ENCODE measurements at places on chromosomes 11 and 22.

DNA sequence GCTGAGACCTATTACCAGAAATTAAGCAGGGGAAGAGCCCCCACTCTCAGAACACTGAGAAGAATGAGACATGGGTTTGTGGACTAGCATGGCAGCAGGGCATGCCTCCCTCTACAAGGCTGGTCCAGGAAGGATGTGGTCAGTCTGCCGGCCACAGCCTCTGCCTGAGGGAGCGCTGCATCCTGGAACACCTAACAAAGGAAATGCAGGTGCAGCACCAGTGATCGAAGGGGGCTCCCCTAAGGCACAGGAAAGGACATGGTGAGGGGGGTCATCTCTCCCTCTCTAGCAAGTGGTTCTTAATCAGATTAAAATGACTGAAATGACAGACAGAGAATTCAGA is 40.6 kb upstream of the ARL14EP start:
- DNase-seq = no peak

DNA sequence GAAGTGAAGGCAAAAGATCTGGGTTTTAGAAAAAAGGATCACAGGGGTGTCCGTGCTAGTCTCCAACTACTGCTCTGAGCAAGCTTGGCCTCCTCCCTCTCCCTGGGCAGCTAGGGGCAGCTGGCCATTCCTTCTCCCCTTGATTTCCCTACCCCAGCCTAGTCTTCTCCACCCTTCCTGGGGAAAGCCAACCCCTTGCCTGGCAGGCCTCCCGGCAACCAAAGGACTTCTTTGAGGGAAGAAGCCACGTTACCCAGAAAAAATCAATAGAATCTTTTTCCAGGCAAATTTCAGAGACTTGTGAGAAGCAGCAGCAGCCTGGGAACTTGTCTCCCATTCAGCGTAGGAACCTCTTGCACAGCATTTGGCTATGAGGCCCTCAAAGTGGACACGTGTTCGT is 91.5 kb downstream of the MIAT start:
- no peak for DNase-seq

DNA sequence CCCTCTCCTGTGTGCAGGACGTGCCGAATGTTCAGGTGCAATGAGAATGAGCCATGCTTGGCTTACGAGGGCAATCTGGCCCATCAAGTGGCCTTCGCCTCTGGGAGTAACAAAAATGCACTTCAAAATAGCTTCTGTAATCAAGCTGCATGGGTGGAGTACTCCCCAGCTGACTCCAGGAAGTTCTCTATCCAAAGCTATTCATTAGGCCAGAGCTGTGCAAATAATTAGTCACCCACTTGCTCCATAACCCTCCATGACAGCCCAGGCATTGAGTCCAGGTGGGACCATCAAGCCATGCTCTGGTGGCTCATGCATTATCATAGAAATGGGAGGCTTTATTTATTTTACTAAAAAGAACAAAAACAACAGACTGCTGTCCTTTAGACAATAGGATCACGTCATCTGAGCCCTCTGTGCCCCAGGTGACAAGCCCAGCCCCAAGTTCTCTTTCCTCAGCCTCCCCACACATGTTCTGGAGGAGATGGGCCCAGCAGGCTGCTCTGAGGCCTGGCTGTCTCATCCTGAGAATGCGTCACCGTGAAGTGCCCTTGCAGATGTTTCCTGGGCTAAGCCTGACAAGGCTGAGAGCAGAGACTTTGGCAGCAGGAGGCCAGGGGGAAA is 244.7 kb downstream of the ETS1 start:
- no peak for DNase-seq

GRCh38 chr11:88508759-88509581 is 171.4 kb upstream of the CTSC start:
- DNase-seq = no peak

GRCh38 chr11:110297076-110297725 is 787 bp upstream of the RDX start:
- no peak for DNase-seq

- DNase-seq = no peak
These were observed 20.7 kb downstream of the SLN start for GRCh38 chr11:107691000-107691750.

DNA sequence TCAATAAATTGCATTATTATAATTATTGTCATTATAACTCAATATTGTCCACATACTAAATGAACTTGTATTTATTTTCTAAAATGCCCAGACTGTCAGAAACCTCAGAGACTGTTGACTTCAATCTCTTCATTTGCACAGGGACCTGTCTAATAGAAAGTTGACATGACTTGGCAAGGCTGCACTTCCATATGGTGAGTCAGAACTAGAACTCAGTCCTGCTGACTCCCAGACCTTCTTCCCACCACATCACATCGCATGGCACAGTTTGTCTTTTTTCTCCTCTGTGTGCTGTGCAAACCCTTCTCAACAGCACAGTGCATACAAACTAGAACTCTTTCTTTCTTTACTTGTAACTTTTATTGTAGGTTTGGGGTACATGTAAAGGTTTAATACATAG is 215.1 kb upstream of the BLID start:
- DNase-seq = no peak
